ENCODE measurements at places on chromosomes 12 and 14. TPM values are rescaled to one million over a fixed set of nuclear protein-coding genes. Genes with fewer than 3 reads are reported as not detected.
A peak's percentile ranks its signal among the peaks of the same experiment; 100 is the strongest.

GRCh38 chr12:47755655-47756562 is 2.8 kb downstream of the RAPGEF3 start:
- DNase-seq = no peak

GRCh38 chr12:6336889-6337853 is 4.7 kb downstream of the TNFRSF1A start:
- DNase-seq = no peak

DNA sequence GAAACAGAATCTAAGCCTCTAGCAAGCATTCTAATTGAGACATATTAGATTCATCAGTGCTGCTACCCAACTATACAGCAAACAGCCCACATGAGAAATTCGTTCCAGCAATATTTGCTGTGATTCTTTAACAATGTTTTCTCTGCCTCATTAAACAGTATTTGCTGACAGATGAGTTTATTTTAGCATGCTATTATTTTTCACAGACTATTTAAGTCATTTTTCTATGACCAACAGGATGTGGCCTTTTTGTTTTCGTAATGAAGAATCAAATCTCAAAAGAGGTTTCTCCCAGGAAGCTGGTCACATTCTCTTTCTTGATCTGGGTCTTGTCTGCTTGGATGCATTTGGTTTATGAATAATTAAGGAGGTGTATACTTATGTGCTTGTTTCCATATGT is 23.2 kb upstream of the SERPINA12 start:
- peak; percentile 5 for DNase-seq

Gene STYK1
- total RNA-seq = 8.6 TPM

Measured in PC-3 (cell line).